ENCODE measurements at places on chromosomes 2 and 18.

GRCh38 chr2:237798236-237799059, at the start of gene RBM44:
Gene RBM44 (plus strand): TSS chr2:237798779. CDS start chr2:237813610, 14,831 bp downstream.
- DNase-seq = no peak

- no peak for DNase-seq
Observed at GRCh38 chr2:199341123-199341522, 116.6 kb downstream of the SATB2 start.

DNA sequence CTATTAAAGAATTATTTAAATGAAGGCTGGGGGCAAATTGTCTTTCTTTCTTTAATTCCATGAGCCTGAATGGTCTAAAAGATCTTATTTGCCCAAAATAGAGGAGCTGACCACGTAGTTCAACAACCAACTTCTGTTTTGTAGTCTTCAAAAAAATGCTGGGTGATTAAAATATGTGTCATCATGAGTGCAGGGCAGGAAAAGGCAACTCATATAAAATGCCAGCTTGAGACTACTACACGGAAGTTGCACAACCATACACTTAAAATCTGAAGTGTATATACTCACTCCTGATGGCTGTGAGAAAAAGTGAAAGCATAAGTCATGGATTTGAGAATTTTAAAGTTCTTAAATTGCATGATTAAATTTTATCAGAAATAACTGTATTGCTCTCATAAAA, 210.9 kb downstream of the DYM start:
- DNase-seq = no peak

GRCh38 chr2:221724631-221725203, 152.6 kb upstream of the EPHA4 start:
- no peak for DNase-seq

- DNase-seq = no peak
Observed at GRCh38 chr2:149765636-149766035, 178.1 kb upstream of the MMADHC start.

GRCh38 chr18:49476664-49477411, 10.2 kb downstream of the C18orf32 start:
- DNase-seq = no peak

GRCh38 chr2:152037743-152038435, 61.0 kb downstream of the CACNB4 start:
- DNase-seq = peak; percentile 75

DNA sequence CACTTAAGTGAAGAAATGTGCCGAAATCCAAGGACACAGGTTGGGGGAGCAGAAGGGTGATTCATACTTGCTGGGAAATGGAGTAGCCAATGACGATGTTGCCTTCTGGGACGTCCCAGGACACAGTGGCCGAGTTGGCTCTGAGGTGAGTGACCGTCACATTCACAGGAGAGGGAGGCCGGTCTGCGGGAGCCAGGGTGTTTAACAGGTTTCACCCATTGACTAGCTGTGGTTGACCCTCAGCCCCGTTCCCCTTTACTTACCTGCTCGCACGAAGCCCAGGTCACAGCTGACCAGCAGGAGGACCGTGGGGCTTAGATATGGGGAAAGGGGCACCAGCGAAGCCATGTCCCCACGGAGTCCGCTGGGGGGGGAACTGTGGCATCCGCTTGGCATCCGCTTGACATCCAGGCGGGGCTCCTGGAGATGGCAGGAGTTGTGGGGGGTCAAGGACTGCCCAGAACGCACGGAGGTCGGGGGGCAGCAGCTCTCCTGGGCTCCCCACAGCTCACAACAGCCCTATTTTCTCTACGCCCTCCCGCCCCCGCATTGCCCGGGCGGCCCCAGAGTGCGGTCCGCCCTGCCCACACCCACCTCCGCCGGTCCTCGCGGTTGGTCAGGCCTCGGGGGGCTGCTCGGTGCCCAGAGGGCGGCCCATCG, 586 bp downstream of the FNDC4 start:
- peak; percentile 13 for DNase-seq

GRCh38 chr18:45168866-45169600, 446.2 kb upstream of the SLC14A2 start:
- no peak for DNase-seq

DNA sequence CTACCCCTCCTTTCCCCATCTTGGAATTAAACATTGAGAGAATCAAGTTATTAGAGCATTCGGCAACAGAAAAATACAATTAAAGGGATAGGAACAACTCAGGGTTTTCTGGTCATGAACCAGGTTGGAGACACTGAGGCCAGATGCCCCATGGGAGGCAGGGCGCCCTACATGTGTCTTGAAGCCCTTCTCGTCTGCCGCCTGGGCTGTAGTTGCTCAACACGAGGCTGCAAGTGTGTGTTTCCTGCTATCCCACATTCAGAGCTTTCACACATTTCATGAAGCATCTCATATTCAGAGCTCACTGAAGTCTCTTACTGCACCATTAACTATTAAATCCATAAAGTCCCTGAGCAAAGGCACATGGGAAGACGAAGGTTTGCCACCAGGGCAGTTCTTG, 28.8 kb downstream of the TTC39C start:
- no peak for DNase-seq

DNA sequence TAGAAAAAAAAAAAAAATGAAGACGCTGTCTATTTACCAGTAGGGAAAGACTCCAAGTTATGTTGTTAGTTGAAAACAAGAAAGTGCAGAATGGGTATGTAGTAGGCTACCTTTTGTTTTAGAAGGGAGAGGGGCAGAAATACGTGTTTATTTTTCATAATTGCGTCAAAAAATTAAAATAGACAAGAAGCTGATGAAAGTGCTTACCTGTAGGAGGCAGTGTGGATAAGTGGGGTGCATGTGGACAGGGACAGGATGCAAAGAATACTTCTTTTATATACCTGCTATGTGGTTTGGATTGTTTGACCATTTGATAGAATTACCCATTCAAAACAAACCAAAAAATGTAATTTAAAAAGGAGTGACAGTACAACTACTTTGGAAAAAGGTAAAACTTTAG, 3.0 kb upstream of the GCG start:
- DNase-seq = no peak

- DNase-seq = no peak
Observed at GRCh38 chr2:97546711-97547110, 43.0 kb downstream of the ANKRD36B start.

DNA sequence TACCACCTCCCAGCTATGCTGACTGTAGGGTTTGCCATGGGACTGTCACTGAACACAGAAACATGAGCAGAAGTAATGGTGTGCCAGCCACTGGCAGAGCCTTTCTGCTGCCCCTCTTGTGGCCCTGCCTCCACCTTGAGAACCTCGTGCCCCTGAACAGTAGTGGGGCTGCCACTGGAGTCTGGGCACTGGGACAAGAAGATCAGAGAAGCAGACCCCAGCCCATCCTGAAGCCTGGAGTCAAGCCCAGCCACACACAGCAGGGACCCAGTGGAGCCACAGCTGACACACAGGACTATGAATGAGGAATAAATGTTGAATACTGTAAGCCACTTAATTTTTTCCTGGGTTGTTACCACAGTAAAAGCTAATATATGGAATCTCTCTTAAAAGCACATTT, 159.6 kb downstream of the NCKAP5 start:
- DNase-seq = no peak

Data from hindlimb muscle (tissue), 1 donor.